NCI-H1417 treated with DMSO at 0.1 percent for 48 hours (cell line): ENCODE measurements at places on chromosomes 4 and X.

GRCh38 chrX:65667503-65668376 lies at the start of gene MSN:
Gene MSN, plus strand, starts transcription at chrX:65667654. Its CDS starts 188 bp downstream, at chrX:65667842.
- DNase-seq: no peak

DNA sequence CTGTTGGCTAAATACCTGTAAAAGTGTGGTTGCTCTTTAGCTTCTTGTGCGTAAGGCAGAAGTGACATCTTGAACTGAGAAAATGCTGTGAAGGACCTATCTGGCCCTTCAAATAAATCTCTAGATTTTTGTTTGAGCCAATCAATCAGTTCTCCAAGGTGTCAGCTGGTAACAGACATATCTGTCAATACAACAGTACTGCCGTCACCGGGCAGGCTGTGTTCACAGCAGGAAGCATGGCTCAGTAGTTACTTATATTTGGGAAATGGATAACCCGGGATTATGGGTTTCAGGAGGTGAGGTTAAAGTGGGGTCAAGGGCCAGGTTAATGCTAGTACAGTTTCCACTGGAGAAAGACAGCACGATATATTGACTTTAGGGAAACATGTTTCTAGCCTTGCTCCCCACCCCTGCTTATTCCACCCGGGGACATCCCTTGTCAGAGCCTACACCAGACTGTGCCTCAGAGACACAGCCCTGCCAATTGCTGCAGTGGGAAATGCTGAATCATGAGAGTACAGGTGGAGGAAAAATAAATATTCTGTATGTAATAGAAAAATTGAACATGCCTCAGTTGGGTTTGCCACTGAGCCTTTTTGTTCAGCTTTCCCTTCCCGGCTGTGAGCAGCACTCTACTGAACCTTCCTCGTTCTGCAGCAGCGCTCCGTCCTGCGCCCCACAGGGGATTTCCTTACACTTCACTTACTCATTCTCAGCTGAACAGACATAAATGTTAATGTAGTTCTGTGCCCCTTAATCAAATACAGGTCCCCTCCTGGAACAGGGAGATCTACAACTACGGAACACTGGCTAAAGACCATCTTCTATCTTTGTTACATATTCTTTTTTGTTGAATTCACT lies 121.1 kb downstream of the MGST2 start:
- DNase-seq: no peak

- no peak for DNase-seq
Measured at GRCh38 chr4:88960576-88960975, 96.4 kb downstream of the FAM13A start.

- peak; percentile 48 for DNase-seq
Measured at GRCh38 chr4:78369679-78370078, 181.9 kb upstream of the ANXA3 start.

DNA sequence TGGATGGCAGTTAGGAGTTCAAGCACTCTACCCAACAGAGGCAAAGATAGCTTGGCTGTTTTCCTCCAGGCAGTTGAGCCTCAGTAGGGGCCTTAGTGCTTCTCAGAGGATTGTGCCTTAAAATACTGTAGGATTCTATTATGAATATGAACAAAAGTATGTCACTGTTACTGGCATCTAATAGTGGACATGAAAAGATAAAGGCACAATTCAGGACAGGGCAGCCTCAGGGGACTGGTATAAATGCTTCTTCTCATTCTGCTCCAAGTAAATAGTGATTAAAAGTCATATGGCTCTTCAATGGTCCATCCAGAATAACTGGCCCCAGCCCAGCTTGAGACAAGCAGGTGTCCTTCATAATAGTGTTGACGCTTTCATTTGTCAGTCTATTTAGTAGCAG lies 17.7 kb downstream of the COL4A6 start:
- DNase-seq: no peak

DNA sequence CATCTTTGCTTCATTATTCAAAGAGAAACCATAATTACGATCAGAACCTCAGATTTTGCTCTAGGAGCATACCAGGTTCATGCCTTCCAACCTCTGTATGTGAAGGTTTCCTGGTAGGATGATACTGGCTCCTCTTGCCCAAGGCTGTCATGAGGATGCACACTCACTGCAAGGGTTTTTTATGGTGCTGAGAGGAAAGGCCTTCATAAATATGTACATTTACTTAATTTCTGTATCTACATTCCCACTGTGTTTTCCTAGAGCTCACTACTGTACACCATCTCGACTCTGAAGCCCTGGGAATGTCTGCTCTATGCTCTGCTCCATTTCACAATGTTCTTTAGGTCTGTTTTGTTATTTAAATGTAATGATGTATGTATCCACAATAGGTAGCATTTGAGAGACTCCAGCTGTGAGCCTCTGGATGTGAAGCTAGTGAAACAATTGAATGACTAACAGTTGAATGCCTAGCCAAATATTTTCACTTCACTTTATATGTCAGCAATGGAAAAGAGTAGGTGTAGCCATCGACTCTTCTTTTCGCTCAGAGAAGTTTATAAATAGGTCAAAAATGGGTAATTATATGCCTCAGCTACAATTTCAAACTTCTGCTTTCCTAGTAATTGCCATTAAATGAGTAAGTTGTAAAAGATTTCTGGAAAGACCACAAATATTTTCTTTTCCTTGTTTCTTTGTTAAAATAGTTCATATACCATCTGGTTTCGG lies 228.0 kb downstream of the PALLD start:
- no peak for DNase-seq
